GM06990 (cell line): ENCODE measurements at places on chromosomes 7 and 10.
A peak's percentile ranks its signal among the peaks of the same experiment; 100 is the strongest.

GRCh38 chr7:13262929-13263530 lies 575.6 kb downstream of the ARL4A start:
- no peak for DNase-seq

GRCh38 chr7:21243265-21243664 lies 184.6 kb upstream of the SP4 start:
- no peak for DNase-seq

DNA sequence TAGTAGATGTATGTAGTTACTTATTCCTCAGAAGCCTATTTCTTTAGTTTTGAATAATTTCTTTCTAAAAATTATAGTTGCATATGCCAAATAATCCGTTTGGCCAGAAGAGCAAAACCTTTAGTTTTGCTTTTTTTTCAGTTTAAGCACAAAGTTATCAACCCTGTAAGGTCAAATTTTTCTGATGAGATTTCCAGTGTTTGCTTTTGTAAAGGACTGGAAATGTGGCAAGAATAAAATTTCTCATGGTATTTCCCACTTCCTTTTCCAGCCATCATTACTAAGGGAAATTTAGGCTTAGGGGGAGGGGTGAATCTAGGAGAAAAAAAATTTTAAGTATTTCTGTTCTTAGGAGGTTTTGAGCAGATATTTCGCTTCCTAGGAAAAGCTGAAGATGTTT lies 7.6 kb downstream of the CALD1 start:
- no peak for DNase-seq

DNA sequence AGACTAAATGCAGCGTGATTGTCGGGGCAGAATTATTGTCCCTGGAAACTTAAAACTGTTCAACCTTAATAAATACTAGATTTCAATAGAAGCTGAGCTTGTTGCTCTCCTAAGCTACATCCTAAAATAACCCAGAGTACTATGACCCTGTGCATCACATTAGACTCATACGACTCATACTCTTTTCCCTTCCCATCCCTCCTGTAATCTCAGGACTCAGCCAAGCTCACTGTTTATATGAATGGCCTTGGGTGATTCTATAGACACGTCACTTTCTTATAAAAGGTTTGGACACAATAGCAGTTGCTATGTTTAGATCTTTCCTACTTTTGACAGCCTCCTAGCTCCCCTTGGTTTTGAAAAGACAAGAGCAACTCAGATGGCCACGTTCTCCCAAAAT lies 17.2 kb downstream of the TCF7L2 start:
- no peak for DNase-seq

DNA sequence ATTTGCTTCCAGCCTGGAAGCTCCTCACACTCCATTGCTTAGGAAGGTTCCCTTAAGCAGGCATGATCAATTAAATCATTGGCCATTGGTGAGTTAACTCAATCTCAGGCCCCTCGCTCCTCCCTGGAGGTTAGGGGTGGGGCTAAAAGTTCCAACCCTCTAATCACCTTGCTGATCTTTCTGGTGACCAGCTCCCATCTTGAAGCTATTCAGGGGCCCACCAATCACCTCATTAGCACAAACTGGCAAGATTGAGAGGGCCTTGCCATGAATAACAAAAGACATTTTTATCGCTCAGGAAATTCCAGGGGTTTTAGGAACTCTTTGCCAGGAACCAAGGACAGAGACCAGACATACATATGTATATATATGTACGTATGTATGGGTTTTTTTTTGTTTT lies 58.4 kb downstream of the AGK start:
- no peak for DNase-seq

DNA sequence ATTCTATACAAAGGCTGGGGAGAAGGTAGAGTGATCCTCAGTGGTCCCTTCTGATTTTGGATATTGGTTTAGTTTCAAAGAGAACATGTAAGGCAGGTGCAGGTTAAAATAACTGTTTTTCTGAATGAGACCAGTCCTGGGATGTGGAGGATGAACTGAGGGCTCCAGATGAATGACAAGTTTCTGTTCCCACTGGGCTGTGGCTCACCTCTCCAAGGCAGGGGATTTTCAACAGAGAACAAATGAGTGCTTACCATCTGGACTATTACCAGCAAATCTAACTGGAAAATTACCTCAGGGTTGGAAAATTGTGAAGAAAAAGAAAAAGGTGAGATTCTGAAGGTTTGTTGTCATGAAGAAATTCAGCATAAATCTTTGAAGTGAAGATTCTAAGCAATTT lies 8.0 kb downstream of the LAMB4 start:
- DNase-seq: no peak

- no peak for DNase-seq
Observed at GRCh38 chr10:101577121-101577871, 10.8 kb downstream of the POLL start.

DNA sequence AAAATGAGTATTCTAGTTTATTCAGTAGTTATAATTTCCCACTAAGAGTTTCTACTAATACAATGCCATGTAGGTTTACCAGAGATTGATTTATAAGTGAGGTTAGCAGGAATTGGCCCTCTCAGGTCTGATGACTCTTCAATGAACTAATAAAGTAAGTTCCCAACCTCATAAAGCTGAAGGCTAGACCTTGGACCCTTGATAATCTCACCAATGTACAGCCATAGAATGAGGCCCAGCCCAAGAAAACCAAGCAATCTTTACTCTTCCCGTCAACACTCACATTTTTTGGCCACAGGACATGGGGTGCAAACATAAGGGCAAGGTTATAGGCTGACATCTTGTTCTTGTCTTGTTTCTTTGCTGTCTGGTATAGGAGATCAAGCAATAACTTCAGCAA lies 33.3 kb downstream of the ARHGAP19 start:
- DNase-seq: no peak

DNA sequence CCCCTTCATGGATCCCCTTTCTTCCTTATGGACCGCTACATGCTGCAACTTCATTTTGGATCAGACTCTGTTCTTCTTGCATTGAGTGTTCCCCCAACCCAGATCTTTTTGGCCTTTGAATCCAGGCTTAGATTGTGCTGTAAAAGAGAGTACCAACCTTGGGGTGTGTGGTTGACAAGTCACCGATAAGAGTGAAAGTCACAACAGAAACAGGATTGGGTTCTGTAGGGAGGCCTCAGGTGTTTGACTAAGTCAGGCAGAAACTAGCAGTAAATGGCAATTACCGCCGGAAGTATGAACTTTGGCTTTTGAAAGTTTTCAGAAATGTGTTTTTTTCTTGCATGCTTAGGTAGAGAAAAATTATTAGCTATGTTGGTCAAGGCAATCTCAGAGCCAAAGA lies 89.3 kb downstream of the TMEM106B start:
- no peak for DNase-seq

- no peak for DNase-seq
Observed at GRCh38 chr10:67280405-67280804, 354.6 kb downstream of the LRRTM3 start.

DNA sequence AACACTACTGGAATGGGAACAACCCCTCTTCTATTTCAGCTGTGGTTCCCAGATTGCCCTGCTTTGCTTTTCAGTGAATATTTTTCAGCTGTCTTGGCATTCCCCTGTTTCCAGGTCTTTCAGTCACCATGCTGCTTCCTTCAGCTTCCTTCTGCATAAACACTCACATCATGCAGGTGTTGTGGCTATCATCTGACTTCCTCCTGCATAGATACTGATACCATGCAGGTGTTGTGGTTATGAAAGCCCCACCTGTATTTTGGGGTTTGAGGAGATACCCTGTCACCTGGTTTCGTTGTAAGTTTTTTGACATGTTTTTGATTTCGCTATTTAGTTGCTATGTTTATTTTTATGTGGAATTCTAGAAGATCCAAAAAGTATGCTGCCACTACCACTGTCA lies 71.5 kb downstream of the SLC35B4 start:
- DNase-seq: no peak

DNA sequence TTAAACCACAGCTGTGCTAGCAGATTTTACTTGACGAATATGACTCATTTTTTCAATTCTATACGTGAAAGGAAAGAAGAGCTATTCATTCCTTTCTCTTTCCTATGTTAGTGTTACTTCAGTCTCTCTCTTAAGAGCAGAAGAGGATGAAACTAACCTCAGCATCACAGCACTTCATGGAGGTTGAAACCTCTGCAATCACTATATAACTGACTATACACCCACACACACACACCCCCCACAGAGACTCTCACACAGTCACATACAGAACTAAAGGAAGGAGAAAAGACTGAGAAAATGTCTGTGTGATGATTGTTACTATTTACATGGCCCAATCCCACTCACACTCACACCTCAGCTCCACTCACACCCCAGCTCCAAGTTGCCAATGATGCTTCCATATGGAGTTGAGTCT lies 104.2 kb downstream of the KIF20B start:
- DNase-seq: peak; percentile 51

GRCh38 chr7:129468087-129468486 lies 33.9 kb downstream of the STRIP2 start:
- DNase-seq: no peak

- DNase-seq: no peak
Observed at GRCh38 chr7:16846601-16847165, 35.1 kb downstream of the AGR3 start.

DNA sequence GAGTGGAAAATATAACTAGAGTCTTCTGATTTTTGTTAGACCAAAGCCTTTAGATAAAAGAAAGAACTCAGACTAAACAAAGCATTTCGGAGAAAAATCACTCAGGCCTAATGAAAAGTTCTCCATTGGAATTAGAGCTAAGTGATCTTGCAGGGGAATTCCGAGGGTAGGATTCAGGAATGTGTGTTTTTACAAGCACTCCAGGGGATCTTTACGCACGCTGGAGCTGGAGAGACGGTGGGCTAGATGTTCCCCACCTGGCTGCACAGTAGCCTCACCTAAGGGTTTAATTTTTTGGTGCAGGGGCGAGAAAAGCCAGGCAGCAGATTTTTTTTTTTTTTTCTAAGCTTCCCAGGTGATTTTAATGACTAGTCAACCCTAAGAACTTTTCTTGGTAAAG lies 7.9 kb upstream of the PAPSS2 start:
- DNase-seq: no peak

DNA sequence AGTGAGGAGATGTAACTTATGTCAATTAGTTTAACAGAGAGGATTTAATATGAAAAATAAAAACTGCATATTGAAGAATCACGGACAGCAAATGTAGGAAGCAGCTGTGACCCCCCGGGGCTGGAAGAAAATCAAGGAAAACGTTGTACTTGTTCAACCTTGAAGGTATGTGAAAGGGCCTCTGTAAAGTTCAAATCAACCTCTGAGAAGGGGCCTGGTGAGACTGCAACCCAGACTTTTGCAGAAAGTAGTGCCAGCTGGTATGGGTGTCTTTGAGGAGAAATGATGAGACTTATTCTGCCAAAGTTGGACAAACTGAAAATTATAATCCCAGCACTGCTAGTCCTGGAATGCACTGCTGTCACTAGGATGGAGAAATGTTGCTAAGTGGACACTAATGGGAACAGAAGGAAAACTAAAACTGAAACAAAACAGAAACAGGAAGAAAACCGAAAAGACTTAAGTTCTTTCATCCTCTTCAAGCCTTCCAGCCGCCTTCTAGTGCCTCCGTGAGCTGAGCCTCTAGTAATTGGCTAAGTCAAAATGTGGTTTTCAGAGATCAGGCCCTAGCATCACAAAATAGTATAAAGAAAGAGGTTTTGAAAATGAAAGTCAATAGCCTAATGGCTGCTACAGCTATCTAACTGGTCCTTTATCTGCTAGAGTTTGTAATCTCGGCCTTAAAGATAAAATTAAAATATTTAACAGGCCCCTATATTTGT lies 253.7 kb upstream of the SORCS1 start:
- DNase-seq: no peak

- no peak for DNase-seq
Observed at GRCh38 chr10:70981171-70981836, 92.9 kb upstream of the PCBD1 start.

DNA sequence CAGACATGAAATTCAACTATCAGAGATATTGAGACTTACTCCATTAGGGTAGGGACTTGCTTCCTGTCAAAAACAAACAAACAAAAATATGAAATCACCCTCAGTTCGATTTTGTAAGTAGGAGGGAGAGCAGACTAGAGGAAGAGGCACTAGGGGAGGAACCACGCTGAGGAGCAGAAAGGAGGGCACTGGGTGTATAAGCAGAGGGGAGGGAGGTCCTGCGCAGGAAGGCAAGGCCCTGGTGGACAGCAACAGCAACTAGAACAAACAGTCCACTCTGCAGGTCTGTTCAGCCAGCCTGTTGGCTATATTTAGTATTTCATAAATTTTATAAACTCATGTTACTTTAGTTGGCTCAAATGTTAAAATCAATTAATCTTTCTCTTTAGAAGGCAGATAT lies 937.1 kb upstream of the C7orf33 start:
- no peak for DNase-seq

GRCh38 chr7:88111954-88112471 lies 107.8 kb downstream of the SRI start:
- DNase-seq: no peak

DNA sequence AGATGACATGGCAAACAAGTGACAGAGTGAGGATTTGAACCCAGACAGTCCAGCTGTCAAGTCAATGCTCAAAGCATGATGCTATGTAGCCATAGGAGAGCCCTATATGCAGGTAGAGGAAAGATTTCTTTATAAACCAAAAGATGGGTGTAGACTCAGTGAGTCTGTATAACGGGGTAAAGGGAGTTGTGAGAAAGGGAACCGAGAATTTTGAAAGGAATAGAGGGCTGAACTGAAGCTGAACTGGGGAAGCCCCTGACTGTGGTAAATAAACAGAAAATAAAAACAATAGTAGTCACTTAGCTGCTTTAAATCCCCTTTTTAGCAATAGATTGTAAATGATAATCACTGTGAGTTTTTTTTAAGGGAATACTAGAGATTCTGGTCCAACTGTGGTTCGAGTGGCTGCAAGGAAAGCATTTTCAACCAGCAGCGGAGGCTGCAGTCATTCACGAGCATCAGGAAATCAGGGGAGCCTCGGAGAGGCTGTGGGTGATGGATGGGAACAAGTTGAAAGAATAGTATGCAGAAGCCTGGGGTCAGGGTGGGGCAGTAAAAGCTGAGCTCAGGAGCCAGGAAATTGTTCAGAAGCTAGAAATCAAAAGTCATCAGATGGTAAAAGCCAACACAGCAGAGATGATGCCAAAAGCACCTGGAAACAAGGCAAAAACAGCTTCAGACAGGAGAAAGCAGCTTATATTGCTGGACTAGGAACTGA lies 393.5 kb downstream of the GFRA1 start:
- no peak for DNase-seq
